Effector CD8-positive, alpha-beta T cell (primary cell): ENCODE measurements at places on chromosomes 12 and 14.

GRCh38 chr12:130049666-130050065 is 112.6 kb upstream of the FZD10 start:
- DNase-seq = no peak

GRCh38 chr14:68987653-68988036 is 8.5 kb upstream of the ACTN1 start:
- DNase-seq = no peak

GRCh38 chr14:103391048-103391447 is 5.8 kb downstream of the MARK3 start:
- peak; percentile 24 for DNase-seq

GRCh38 chr14:92520102-92521057 is 6.8 kb downstream of the RIN3 start:
- no peak for DNase-seq
